ENCODE measurements at places on chromosomes 16 and 17.
A peak's percentile ranks its signal among the peaks of the same experiment; 100 is the strongest.

DNA sequence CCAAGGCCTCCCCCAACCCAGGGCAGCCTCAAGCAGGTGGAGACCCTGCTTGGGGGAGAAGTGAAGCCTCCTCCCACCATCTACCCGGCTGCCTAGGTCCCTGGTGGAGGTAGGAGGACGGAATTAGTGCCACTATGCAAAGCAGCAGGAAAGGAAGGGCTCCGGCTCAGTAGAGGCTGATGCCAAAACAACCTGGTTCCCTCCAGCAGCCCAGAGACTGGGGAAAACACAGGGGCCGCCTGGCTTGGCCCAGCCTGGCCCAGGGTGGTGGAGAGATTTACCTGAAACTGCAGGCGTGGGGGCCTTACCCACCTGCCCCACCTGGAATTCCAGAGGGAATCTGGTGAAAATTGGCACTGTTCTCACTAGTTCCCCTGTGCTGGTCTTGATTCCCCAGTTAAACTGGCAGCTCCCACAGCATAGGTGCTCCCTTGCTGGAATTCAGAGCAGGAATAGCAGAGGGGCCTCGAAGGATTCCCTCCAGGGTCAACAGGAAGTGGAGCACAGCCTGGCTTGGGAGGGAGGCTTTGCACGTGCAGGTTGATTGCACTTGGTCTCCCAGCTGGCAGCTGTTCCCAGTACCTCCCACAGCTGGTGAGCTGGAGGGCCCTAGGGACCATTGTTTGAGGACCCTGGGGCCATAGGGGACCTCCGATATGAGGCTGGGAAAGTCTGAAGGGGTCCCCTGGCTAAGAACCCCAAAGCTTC, 4.5 kb downstream of the CD79B start:
- DNase-seq = no peak

DNA sequence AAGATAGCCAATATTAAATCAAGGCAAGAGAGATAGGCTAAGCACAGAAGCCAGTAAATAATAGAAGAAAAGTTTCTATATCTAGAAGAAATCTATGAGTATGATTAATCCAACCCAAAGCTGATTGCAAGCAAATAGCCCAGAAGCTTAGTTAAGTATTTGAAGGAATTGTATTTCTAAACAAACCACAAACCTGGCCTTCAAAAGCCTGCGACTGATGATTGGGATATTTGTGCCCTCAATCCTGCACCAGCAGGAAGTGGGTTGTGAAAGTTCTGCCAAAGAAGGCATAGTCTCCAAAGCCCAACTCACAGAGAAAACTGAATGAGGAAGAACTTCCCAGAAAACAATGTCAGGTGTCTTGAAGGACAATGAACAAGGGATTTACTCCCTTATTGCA, 114.5 kb upstream of the C17orf78 start:
- DNase-seq = no peak

- no peak for DNase-seq
These were observed 19.8 kb upstream of the NF1 start for GRCh38 chr17:31074772-31075555.

- no peak for DNase-seq
These were observed 4.8 kb downstream of the LGALS3BP start for GRCh38 chr17:78974635-78975591.

- DNase-seq = no peak
These were observed 23.2 kb downstream of the LSM12 start for GRCh38 chr17:44043272-44043696.

- DNase-seq = no peak
These were observed 19.4 kb downstream of the NACA2 start for GRCh38 chr17:61571624-61572023.

GRCh38 chr17:39001703-39002637, 34.8 kb upstream of the FBXO47 start:
- no peak for DNase-seq

- no peak for DNase-seq
These were observed 20.1 kb downstream of the HBQ1 start for GRCh38 chr16:200388-200787.

DNA sequence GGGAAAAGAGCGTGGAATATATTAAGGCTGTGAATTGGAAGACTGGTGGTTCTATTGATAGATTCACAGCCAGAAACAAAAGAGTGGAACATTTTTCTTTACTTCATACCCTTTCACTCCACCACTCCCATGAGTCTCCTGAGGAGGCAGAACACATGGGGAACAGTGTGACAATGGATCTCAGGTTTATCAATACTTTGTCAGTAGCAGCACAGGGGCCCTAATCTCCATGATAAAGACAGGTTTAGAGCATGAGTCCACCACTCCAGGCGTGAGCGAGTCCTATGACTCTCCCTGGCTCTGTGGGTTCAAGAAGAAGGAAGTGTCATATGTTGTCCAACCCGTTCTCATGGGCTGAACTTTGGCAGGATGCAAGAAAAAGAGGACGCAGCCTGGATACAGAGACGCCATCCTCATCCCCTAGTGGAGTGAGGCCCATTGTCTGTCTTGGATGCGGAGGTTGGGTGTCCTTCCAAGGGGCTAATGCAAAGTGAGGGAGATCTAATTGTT, 361.2 kb downstream of the TMEM114 start:
- DNase-seq = no peak

DNA sequence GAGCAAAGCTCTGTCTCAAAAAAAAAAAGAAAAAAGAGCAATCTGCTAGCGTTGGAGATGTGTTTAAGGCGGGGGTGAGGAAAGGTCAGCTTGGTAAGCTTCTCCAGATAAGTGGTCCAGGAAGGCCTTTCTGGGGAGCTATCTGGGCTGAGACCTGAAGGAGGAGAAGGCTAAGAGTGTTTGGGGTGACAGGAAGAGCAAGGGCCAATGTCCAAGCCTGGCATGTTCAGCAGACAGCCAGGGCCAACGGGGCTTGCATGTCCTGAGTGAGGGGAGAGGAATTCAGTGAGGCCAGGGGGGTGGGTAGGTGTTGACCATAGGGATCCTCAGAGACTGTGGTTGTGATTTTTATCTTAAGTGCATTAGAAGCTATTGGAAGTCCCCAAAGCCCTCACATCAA, 15.4 kb downstream of the STAT5A start:
- DNase-seq = no peak

DNA sequence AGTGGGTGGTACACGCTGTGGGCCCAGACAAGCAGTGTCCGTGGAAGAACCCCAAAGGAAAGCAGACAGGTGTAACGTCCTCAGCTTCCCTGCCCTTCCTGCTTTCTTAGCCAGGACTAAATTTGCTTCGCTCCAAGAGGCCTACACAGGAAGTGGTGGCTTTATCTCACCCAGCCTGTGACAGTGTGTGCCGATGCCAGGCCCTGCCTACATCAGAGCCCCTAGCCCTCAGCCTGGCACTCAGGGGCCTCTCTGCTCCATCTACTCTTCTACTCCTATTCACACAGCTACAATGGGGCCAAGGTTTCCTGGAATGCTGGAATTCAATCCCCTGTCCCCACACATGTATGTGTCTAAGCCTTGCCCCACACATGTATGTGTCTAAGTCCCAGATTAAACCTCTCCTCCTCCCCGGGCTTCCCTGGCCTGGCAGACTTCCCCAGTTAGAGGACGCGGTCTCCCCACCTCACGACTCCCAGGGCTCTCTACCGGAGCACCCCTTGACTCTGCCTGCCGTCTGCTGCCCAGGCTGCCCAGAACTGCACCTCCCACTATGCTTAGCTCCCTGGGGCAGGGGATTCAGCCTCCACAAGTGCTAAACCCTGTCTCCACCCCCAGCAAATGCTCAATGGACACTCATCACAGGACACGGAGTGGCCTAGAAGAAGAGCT, 8.2 kb downstream of the PGAP3 start:
- peak; percentile 69 for DNase-seq

GRCh38 chr16:83348991-83349390, 458.8 kb upstream of the HSBP1 start:
- no peak for DNase-seq

- DNase-seq = no peak
These were observed 8.6 kb upstream of the ENPP7 start for GRCh38 chr17:79721993-79722671.

- DNase-seq = no peak
These were observed 4.7 kb upstream of the MXRA7 start for GRCh38 chr17:76715496-76715830.

GRCh38 chr16:81553080-81553813, 108.6 kb downstream of the CMIP start:
- no peak for DNase-seq

DNA sequence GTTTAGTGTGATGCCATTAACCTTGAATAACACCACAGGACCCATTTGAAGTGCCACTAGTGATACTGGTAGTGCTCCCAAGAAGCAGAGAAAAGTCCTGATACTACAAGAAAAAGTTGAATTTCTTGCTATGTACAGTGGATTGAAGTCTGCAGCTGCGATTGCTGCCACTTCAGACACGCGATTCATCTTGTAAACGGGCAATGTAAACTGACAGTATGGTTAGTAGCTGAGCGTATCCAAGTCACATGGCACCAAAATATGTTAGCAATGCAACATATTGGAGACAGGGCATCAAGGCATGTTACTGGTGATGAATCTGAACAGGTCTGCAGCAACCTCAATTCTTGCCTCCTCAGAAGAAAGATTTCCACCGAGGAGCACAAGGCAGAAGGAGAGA, 238.9 kb downstream of the HS3ST3B1 start:
- no peak for DNase-seq

DNA sequence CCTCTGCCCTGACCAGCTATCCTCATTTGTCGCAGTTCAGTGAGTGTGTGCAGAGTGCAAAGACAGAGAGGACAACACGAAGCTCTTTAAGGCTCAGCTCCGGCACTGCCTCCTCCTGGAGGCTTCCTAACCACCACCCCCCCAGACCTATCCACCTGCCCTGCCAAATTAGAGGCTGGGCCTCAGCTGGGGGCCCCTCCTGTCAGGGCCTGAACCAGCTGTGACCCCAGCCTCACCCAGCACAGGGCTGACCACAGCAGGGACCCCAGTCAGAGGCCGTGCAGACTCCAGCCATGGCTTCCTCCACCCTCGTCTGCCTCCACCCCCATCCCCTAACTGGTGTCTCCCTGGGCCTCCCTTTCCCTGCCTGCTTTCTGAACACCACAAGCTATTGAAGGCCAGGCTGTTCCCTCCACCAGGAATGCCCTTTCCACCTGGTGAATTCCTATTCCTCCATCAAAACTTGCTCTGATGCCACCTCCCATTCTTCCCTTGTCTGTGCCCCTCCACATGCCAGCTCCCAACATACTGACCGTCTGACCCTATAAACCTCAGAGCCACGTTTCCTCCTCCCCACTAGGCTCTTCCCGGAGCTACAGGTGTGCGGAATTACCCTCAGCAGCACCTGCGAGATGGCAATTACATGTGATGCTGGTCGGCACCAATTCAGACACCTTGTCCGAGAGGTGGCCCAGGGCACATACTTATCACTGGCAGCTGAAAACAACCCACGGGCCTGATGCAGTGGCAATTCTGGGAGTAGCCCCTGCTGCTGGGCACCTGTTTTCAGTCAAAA, 8.8 kb downstream of the SREBF1 start:
- DNase-seq = no peak

DNA sequence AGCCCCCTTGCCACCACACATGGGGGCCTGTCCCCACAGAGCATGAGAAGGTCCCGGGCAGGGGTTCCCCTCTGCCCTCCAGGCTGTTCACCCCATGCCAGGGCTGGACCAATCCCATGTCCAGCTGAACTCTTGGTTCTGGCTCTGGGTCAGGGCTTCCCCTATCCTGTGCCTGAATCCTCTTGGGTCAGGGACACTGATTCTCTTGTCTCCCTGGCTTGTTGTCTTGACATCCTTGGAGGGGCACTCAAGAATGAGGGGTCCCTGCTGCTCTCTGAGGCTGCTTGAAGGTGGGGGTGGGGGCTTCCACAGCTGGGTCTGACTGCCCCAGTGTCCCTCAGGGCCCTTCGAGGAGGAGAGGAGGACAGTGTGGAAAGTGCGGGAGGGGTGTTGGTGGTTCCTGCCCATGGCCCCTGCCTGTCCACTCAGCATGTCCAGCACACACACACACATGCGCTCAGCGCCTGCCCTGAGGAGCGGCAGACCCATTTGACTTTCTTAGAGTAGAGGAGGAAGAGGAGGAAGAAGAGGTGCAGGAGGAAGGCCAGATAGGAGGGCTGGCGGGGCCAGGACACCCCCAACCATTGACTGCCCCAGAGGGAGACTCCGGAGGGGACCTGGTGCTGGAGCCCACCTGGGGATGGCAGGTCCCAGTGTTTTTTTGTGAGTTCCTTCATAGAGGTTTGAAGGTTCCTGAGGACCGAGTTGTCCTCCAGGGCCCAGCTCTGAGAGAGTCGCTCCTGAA, 47.0 kb downstream of the TNFRSF13B start:
- DNase-seq = no peak

GRCh38 chr16:54237-54581, 581 bp downstream of the SNRNP25 start:
- no peak for DNase-seq

GRCh38 chr17:11944587-11944986, 52.7 kb downstream of the ZNF18 start:
- no peak for DNase-seq

DNA sequence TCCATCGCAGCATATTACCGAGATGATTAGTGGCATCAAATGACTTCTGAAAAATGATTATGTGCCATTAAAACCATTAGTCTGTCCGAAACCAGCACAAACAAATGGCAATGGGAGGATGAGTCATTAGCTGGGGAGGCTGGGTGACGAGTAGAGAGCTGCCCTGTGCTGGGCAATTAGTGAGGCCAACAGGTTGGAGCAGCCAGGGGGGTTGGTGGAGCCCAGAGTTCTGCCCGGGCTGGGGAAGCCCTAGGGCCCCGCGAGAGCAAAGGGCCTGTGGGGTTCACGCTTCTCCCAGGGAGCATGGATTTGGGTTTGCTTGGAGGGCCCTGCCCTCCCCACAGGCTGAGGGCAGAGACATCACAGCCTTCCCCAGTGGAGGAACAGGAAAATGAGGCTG, 152.1 kb upstream of the RPL38 start:
- no peak for DNase-seq

- DNase-seq = peak; percentile 27
These were observed 39.2 kb downstream of the FTO start for GRCh38 chr16:53743149-53743566.

DNA sequence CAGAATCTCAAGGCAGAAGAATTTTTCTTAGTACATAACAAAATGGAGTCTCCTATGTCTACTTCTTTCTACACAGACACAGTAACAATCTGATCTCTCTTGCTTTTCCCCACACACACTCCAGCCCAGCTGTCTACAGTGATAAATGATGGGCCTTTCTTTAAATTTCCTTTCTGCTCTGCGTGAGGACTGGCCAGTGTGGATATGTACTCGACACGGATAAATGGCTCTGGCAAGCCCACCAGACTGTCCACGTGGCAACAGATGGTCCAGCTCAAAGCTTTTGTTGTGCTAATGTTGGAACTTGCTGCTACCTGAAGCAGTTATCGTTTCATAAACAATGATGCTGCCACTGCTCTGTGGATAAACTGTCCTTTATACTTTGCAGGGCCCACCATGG, 410.7 kb downstream of the TMEM114 start:
- DNase-seq = no peak
